ENCODE measurements at places on chromosomes 3 and 15.
A peak's percentile ranks its signal among the peaks of the same experiment; 100 is the strongest.

- no peak for DNase-seq
Measured at GRCh38 chr3:150762662-150763121, 277 bp downstream of the SIAH2 start.

DNA sequence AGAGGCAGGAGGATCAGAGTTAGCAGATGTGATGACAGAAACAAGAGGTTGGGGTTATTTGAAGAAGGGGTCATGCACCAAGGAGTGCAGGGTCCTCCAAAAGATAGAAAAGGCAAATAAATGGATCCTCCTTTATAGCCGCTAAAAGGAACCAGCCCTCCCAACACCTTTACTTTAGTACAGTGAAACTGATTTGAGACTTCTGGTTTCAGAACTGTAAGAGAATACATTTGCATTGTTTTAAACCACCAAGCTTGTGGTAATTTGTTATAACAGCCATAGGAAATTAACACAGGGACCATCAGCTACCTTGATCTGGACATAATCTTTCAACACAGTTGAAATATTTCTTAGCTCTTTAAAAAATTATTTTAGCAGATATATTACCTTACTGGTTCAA is 166.6 kb downstream of the TIGIT start:
- no peak for DNase-seq

- DNase-seq: no peak
Measured at GRCh38 chr15:38002883-38003477, 68.5 kb downstream of the TMCO5A start.

- DNase-seq: no peak
Measured at GRCh38 chr3:46824211-46824970, 38.9 kb downstream of the MYL3 start.

GRCh38 chr3:192844836-192845525 is 72.7 kb downstream of the MB21D2 start:
- DNase-seq: no peak

DNA sequence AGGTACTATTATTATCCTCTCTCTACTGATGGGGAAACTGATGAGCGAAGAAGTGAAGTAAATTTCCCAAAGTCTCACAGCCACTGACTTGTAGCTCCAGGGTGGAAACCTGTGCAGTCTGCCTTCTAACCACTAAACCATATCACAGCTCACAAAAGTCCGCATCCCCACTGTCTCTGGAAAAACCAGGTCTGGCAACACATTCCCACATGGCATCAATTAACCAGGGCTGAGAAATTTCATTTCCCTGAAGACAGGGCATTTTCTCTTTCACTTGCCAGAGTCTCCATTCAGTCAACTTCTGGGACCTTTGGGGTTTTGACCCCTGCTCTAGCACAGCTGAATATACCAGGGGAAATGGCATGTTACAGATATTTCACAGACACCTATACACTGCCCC is 26.5 kb downstream of the FBXO40 start:
- DNase-seq: no peak

- peak; percentile 68 for DNase-seq
Measured at GRCh38 chr3:72597756-72598195, 250.5 kb downstream of the SHQ1 start.

DNA sequence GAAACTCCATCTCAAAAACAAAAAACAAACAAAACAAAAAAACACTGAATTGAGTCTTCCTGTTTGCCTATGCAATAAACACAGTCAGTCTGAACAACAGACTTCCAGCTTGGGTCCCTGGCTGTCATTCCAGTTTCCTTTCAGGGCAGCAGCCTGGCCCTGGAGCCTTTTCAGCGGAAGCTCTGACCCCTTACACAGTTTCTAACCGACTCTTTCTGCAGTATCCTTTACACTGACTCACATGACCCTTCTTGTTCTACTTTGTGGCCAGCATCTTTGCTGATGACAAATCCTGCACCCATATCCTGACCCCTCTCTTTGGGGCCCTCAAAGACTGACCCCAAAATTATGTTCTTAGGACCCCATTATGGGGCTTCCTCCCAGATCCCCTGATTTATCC is 38.3 kb upstream of the INO80 start:
- no peak for DNase-seq

- no peak for DNase-seq
Measured at GRCh38 chr3:59821274-59821673, 771.4 kb upstream of the CFAP20DC start.

GRCh38 chr15:34594361-34594760 is 10.9 kb upstream of the GOLGA8B start:
- no peak for DNase-seq

DNA sequence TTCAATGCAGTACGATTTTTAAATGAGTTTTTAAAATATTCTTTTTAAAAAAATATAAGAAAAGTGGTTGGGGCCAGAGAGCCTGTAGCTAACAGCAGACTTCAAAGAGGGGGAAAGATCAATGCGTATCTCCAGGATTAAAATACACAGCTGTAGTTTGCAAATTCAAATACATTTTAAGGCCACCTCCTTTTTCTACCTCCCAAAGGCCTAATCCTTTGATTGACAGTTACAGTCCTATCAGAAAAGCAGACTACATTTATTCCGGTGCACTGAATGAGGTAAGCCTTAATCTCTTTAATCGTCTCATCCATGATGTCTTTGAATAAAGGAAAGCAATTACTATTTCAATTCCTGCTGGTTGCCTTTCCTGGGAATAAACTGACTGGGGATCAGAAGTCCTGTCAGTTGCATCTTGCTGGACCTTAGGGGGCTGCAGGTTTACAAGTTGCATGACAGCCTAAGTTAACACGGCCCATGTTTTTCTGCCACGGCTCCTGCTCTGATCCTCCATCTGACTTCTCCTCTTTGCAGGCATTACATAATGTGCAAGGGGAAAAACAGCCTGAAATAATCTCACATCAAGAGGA is 51.7 kb downstream of the CADPS start:
- DNase-seq: no peak

DNA sequence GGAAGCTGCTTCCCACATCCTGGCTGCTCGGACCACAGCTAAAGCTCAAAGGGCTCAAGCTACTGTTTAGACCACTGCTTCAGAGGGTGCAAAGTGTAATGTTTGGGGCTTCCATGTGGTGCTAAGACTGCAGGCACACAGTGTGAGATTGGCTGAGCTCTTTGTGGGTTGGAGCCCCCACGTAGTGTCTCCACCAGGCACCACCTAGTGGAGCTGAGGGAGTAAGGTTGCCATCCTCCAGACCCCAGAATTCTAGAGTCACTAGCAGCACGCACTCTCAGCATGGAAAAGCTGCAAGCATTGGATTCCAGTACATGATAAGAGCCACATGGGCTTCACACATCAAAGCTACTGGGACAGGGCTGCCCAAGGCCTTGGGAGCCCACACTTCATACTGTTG is 9.3 kb downstream of the MKRN3 start:
- no peak for DNase-seq

All from SK-N-DZ (cell line).